ENCODE measurements at places on chromosomes 5 and 9. TPM values are rescaled to one million over a fixed set of nuclear protein-coding genes. Genes with fewer than 3 reads are reported as not detected.

The GDF9 gene
- 0.59 TPM for total RNA-seq

The CDX1 gene
- 0.29 TPM for total RNA-seq

The SQSTM1 gene
- 259 TPM for total RNA-seq

The CEP78 gene
- 10.1 TPM for total RNA-seq

DNA sequence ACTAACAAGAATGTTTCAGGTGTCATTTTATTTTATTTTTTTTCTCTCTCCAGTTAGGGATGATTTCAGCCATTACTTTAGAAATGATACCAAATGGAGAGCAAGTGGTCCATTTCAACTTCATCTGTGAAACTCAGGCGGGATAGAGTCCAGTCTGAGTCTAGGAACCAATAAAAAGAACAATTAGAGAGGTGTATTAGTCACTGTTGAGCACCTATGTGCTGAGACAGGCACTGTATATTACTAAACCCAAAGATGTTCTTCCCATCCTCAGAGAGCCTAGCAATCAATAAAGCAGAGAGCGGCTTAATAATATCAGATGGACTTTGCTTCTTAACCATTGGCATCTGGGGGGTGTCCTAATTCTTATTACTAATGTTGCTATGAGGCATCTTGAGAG is 410.3 kb upstream of the SLC24A2 start:
- no peak for DNase-seq

DNA sequence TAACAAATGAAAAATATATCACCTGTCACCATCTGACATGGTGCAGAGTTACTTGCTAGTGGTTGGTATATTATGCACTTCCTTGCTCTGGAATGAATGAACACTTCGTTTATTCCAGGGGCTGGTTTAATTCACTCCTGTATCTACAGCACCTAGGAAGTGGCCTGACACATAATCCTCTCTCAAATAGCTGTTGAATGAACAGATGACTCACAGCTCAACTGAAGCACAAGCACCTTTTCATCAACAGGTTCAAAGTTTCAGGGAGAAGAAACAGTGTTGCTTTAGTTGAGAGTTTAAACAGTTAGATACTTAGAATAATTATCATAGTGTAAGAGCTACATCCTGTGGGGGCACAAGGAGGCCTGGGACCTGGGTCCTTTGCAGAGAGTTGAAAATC is 135.0 kb upstream of the DAP start:
- DNase-seq = no peak

- DNase-seq = no peak
These were observed 106.3 kb upstream of the SSBP2 start for GRCh38 chr5:81856948-81857928.

All from Caco-2 (cell line).